Stimulated activated CD4-positive, alpha-beta T cell treated with anti-CD3 and anti-CD28 coated beads, Interleukin-15, amount 100 ng/mL, for 48 hours (primary cell): ENCODE measurements at places on chromosomes 12 and 14.

DNA sequence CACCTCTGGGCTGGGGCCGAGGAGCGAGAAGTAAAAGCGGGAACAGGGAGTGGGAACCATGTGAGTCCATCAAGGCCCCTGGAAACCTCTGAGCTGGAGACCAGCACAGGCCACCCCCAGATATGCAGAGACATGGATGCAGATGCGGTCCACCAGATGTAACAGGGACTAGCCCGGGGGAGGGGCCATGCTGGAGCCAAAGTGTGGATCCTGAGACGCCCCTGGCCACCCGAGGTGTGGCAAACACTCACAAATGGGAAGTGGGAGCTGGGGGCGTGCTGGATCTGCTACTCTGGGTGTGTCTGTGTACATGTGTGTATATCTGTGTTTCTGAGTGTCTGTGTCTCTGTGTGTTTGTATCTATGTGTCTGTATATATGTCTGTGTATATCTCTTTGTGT, 12.8 kb downstream of the MYL2 start:
- DNase-seq, result no peak

DNA sequence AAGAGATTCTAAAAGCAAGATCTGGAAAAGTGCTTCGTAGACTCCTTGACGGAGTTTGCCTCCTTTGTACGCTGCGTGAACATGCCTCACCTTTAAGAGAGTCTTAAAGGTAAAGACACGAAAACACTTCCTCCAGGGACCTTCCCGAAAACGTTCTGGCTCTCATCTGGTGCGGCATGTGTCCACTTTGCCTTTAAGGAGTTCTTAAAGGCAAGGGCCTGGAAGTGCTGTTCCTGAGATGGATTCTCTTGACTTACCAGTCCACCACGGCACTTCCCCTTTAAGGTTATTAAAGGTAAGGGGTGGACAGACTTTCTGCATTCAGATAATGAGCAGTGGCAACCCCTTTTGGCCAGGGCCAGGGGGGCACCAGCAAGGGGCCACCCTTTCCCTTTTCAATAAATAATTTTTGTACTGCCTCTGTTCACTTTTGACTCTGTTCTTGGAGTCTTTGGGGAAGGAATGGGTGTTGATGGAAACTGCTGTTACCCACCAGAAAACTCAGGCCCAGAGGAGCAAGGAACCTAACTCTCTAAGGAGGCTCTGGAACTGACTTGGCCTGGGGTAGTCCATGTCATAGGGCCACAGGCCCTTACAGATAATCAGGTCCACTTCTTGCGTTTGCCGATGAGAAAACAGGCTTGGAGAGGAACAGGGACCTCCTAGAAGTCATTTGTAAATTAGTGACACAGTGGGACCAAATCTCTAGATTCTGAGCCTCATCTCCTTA, 4.4 kb downstream of the REM2 start:
- no peak for DNase-seq

DNA sequence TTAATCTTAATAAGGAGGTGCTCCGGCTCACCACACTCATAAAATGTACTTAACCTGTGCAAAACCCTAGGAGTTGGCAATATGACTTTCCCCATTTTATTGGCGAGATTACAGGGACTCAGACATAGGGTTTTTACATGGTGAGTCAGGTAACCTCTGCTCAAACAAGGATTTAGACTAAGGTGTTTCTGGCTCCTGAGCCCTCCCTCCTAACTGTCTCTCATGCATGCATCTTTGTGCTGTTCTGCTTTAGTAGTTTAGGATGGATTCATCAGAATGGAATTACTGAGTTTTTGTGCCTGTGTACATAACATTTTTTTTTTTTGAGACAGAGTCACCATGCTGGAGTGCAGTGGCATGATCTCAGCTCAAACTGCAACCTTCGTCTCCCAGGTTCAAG, 993.3 kb upstream of the TMEM132C start:
- DNase-seq, result no peak

GRCh38 chr12:43099691-43100163, 452.3 kb downstream of the ADAMTS20 start:
- no peak for DNase-seq

DNA sequence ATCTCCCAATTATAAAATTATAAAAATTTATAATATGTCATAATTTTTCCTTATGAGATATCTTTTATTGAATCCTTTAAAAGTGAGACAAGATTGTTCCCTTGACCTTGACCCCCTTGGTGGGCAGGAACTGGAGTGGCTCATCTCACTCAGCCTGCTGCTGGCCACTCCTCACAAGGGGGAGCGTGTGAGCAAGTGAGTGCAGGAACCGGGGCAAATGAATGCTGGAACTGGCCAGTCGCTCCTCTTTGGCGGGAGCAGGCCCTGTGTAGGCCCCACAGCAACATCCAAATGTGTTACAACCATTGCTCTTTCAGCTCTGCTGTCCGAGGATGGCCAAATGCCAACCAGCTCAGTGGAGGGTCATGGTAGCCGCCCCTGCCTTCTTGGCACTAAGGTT, 178.8 kb downstream of the ETNK1 start:
- no peak for DNase-seq

DNA sequence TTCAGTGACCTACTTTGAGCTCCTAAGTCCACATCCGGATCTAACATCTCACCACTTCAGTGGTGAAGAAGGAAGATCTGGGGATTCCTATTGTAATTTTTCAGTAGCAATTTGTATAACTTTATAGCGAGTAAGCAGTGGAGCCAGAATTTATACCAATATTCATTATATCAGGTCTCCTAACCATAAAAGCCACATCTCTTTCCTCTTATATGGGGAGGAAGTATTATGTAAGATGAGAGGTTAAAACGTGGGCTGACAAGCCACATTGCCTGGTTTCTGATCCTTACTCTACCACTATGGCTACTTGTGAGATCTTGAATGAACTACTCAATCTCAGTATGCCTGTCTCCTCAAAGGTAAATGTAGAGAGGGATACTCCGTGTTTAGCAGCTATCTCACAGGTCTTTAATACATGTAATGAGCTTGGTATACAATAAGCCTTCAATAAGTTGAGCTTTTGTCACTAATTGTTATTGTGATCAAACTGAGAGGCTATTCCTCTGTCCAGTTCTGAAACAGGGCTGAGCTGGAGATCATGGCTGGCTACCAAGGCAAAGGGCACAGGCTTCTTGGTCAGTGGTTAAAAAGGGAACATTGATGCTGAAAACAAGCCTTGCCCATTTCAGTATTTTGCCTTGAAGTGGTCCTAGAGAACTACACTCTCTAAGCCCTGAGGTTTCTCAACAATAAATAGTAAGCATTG, 3.3 kb upstream of the TMEM117 start:
- no peak for DNase-seq

DNA sequence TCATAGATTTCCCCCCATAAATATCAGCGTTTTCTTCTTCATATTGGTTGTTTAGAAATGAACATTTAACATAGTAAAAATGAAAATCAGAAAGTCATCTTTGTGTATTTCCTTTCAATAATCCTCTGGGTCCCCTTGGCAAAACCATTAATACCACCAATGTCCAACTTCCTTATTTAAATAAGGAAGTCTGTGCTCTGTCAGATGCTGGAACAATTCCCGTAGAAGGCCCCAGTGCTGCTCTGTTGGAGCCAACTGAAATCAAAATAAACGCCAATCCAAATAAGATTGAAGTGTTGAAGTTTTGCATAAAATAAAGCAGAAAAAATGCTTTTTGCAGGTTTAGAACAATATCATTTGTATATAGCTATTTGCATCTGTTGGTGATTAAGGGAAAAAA, 93.1 kb downstream of the PPM1H start:
- DNase-seq, result no peak

- no peak for DNase-seq
Measured at GRCh38 chr14:24197056-24197450, 1.8 kb upstream of the TM9SF1 start.

- DNase-seq, result no peak
Measured at GRCh38 chr12:131991816-131992430, 42.2 kb downstream of the EP400 start.

DNA sequence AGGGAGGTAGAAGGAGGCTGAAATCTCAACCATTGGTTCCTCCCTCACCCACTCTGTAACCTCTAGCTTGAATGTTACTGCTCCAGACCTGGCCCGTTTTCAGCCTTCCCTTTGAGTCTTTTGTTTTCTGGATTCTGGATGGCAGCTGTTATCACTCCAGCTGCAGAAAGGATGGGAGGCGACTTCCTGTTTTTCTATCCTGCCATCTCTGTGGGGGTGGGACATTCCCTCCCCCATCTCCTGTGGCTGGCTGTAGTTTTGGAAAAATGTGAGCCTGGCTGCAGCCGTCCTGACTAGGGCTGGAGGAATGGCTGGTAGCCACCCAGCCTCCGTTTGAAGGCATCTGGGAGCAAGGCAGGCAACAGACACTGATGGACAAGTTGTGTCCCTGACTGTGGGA, 2.9 kb upstream of the PPFIBP1 start:
- no peak for DNase-seq

DNA sequence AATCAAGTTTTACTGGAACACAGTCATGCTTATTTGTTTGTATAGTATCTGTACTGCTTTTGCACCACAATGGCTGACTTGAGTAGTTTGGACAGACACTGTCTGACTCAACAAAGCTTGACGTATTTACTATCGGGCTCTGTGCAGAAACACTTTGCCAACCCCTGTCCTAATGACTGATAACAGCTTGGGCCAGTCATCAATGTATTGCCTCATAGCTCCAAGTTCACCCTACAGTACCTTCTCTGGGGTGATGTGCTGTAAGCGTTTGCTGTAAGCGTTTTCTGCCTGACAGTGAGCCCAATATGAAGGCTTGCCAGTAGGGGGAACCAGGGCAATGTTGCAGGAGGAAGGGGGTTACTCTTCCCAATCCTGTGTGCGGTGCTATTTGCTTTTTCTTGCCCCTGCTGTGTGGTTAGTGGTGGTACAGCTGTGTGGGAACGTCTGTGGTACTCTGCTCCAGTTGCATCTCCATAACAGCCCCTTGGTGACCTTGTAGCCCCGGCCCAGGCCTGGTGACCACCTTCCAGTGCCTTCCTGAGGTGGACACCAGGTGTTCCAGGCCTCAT, 5.4 kb upstream of the CCDC177 start:
- DNase-seq, result no peak

GRCh38 chr12:48105321-48105866, 485 bp downstream of the SENP1 start:
- no peak for DNase-seq

GRCh38 chr12:116455540-116456329, 103.4 kb upstream of the MAP1LC3B2 start:
- DNase-seq, result no peak

GRCh38 chr12:130157998-130158753, 4.1 kb upstream of the FZD10 start:
- no peak for DNase-seq

GRCh38 chr12:101599771-101600484, 5.2 kb downstream of the MYBPC1 start:
- DNase-seq, result no peak

- no peak for DNase-seq
Measured at GRCh38 chr14:100191584-100192249, 32.3 kb upstream of the DEGS2 start.

DNA sequence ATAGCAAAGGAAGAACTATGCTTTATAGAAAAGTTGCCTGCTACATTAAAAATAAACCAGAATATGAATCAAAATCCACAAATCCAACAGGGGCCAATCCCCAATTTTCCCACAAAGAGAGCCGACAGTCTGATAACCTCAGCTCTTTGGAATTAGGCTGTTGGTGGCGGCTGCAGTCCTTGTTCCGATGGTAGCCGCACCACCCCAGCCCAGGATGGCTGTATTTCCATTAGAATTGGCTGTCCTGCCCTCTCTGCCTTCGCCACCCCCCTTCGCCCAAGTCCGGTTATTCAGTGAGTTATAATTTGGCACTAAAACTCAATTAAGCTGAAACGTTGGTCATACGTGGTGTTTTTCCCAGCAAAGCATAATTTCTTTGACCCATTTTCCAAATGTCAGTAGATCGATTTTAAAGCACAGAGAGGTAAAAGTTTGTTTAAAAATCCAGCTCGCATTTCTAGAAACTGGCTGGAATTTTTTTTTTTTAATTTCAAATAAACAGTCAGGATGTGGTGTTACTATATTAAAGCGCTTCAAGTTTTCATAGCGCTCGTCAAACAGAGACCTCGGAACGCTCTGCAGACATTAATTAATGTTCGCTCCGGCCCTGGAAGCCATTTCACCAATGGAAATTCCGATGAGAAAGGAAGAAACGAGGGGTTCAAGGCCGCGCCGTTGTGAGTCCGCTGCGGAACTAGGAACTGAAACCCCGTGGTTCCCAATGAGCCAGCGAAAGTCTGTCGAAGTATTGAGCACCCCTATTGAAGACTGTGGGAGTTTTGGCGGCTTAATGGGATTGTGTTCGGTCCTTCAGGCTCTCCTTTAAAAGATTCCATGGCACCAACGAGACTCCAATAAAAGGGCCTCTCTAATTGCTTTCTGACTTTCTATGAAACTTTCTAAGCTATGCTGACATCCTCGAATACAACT, 104.8 kb upstream of the DIO3 start:
- DNase-seq, result no peak
